Keratinocyte (primary cell): ENCODE measurements at places on chromosomes 6 and 20.

GRCh38 chr20:23680146-23680545 lies 8.7 kb downstream of the CST4 start:
- DNase-seq = no peak

GRCh38 chr20:35849706-35850105 lies 77.9 kb downstream of the PHF20 start:
- DNase-seq = no peak

DNA sequence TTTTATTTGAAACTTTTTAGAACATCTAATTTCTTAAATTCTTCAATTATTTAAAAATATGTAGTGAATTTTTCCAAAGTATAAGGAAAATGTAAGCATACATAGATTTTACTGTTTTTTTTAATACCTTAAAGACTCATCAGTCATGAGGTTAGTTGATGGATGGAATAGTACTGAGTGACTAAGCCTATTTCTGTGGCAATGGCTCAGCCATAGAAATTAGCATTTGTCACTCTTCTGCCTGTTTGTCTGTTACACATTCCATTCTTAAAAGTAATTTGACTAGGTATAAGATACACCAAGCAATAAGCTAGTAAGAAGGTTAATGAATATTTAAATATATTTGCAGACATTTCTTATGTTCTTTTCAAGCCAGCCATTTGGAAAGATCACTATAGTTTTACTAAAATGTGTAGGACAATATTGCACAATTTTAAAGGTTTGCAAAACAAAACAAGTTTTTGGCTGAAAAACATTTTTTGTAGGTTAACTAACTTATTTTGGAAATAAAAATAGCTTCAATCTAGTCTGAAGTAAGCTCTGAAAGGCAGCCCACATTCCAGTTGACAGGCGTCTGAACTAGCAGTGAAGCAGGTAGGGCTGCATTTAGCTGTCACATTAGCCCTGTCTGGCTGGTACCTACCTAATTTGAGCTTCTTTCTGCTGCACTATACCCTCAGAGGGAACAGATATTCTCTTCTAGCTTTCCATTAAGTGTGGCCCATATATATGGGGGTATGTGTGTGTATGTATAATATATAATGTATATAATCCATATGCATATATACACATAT lies 385.7 kb downstream of the GRIK2 start:
- DNase-seq = no peak

- DNase-seq = no peak
Observed at GRCh38 chr20:1959156-1959555, 34.7 kb downstream of the PDYN start.

GRCh38 chr6:53095716-53096115 lies 30.5 kb downstream of the FBXO9 start:
- no peak for DNase-seq

DNA sequence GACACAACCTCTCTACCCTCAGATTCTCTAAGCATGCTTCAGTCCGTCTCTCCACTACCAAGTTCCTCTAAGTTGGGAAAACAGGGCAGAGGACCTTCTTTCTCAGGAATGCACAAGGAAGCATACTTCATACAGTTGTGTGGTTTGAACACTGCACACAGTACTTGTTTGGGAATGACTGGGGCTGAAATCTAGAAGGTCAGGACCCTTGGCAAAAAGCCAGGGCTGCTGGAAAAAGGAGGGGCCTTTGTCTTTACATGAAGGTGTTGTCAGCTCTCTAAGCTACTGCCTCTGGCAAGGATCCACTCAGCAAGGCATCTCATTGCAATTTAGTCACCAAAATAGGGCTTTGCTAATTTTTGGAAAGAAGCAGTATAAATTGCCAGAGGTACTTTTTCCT lies 20.7 kb upstream of the HEY2 start:
- DNase-seq = no peak

DNA sequence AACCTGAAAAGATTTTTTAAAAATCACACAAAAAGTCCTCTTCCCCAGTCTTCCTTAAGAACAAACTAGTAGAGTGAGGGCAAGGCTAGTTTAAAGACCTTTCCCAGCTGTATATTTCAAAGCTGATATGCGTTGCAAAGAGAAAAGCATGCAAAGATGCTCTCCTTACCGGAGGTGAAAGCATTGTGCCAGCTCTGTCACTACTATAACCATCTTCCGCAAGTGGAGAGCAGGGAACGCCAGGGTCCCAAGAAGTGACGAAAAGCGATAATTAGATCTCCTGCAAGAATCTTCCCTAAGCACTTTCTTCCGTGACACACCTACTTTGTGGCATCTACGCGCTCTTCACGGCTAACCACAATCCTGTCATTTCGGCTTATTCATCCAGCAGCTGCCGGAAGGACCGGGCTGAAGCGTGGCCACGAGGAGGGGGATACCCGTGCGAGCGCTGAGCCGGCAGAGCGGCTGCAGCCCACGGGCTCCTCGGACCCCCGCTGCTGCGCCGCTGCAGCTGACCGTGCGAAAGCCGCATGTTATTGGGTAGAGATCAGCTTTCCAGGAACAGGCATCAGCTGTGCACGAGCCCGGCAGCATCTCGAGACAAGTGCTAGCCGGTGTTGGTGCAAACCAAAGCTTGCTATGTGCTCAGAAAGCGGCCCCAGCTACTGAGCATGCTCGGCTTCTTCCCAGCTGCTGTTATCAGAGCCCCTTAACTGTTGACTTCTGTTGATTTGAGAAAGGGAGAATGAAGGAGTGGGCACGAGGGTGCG lies 57.2 kb upstream of the ARHGAP18 start:
- DNase-seq = no peak

GRCh38 chr20:48455651-48456365 lies 372.0 kb downstream of the PREX1 start:
- DNase-seq = no peak

GRCh38 chr6:141437685-141438084 lies 695.0 kb upstream of the GJE1 start:
- no peak for DNase-seq

- DNase-seq = no peak
Observed at GRCh38 chr6:149153693-149154092, 163.8 kb upstream of the TAB2 start.

DNA sequence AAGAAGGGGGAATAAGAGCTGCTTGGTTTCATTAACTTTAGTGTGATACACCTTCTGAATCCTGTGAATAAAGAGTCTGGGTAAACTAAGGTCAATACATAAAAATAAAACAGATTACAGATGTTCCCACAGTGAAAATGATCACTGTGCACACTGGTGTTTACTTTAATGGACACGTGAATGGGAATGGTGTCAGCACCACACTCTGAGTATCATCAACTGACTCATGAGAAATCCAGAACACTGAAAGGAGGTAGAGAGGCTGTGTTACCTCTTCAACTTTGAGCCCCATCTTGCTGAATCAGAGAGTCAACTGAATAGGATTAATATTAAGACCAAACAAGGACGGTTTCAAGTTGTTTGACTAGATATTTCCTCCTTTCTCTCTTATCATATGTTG lies 75.0 kb downstream of the ELOVL4 start:
- no peak for DNase-seq

DNA sequence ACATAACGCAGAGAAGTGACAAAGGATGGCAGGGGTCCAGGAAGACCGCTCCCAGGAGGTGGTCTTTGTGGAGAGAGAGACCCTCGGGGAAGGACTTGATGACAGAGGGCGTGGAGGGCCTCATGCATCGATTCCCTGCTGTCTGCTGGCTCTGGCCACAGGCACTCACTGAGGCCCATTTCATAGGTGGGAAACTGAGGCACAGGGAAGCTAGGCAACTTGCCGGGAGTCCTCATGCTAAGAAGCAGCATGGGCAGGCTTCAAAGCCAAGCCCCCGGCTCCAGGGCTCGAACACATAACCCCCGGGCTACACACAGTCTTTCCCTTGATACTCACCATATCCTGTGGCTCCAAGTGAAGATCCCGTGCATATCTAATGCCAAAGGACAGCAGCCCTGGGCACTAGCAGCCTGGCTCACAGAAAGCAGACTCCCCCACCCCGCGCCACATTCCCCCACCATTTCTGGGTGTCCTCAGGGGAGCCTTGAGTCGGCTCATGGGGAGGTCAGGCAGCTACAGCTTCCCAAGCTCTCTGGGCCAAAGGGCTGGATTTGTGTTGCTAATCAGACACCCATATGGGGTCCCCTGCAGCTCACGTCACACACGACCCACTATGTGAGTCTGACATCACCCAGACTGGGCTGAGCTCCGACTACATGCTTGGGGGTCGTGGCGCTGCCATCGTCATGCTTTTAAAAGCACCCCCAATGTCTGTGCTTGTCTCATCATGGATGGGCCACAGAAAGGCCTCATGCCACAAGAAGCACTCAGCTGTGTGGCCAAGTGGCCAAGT lies 130.9 kb upstream of the PMEPA1 start:
- no peak for DNase-seq

DNA sequence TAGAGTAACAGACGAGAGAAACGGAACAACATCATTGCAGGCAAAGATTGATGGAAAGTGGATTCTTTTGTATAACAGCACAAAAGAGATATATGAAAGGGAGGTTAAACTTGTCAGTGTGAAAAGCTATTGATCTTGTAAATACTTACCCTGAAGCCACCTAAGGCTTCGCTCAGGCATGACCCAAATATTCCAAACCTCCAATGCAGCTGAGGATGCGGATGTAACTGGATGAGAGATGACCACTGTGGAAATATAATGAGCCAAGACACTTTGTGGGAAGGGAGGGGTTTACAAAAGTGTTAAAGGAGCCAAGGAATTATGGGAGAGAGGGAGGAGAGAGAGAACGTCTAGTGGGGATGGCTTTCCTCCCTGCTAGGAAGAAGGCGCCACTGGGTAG lies 112.0 kb downstream of the DOK5 start:
- no peak for DNase-seq

DNA sequence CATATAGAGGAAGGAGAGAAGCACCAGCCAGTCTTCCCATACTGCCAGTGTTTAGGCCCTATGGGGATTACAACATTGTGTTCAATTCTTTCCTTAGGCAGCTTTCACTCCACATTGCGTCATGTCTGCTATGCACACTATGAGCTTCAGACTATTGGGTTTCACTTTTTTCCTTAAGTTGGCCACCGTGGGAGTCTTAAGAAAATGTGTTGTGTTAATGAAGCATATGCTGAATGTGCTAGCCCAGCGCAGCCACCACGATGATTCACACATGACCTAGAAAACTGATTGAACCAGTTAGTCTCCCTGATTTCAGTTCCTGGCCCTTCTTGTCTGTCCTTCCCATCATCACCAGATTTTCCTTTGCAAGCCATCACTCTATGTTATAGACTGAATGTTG lies 21.5 kb downstream of the TUBB2B start:
- DNase-seq = no peak

GRCh38 chr20:15889061-15889460 lies 684.2 kb downstream of the KIF16B start:
- DNase-seq = no peak

- DNase-seq = no peak
Observed at GRCh38 chr20:21090721-21091120, 15.4 kb downstream of the LINC00237 start.

- DNase-seq = no peak
Observed at GRCh38 chr20:19022791-19023448, 189.5 kb upstream of the SLC24A3 start.
